ENCODE measurements at places on chromosomes 6 and 20. TPM values are rescaled to one million over a fixed set of nuclear protein-coding genes. Genes with fewer than 3 reads are reported as not detected.

DNA sequence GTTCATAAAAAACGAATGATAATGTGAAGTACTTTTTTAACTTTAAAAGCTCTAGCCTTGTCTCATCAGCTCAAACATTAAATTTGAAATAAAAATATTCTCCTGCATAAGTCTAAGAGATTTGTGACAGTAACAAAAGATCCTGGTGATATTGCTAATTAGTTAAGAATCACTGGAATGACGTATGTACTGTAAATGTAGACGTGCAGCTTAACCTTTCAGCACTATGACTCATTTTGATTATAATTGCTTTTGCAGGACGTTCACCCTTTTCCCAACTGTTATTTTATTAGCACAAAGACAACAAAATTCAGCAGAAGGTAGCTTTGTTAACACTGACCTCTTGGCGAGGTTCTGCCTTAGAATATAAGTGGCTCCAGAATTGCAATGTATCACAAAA is 68.6 kb downstream of the TENT5A start:
- no peaks in the 10 kb centered on the region for H3K27me3 ChIP-seq
- DNase-seq = no peak
- no peaks in the 10 kb centered on the region for H3K36me3 ChIP-seq
- no peak overlapping the region for H3K4me3 ChIP-seq
- H3K4me1 ChIP-seq = peaks cover 5% of the 10 kb centered on the region

DNA sequence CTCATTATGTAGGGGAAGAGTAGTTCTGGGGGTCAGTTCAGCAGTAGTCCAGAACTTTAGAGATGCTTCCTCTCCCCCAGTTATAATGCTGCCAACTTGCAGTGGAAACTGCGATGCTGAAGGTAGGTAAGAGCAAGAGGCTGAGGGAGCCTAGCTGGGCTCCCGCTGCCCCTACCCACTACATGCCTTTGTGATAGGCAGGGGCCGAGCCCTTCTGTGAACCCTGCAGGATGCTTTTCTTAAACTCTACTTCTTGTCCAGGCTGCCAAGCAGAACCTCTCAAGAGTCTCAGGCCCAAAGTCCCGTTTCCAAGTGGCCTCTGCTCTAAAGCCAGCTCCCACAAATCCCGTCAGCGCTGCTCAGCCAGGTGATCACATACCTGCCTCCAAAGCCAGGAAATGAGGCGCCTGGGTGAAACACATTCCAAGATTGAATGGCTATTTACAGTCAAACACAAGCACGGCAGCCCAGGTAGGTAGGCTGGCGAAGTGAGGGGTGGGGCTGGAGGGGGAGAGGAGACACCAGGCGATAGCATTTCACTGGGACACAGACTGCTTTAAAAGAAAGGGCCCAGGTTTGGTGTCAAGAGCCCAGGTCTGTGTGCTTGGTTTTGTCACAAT is 150.7 kb downstream of the CD24 start:
- no peaks in the 10 kb centered on the region for H3K27me3 ChIP-seq
- no peak overlapping the region for H3K4me3 ChIP-seq
- no peak overlapping the region for H3K27ac ChIP-seq
- H3K36me3 ChIP-seq = no peaks in the 10 kb centered on the region

- H3K4me1 ChIP-seq = no peaks in the 10 kb centered on the region
- DNase-seq = no peak
- H3K4me3 ChIP-seq = no peak overlapping the region
- H3K27me3 ChIP-seq = no peaks in the 10 kb centered on the region
Measured at GRCh38 chr6:17165383-17165782, 63.5 kb downstream of the STMND1 start.

DNA sequence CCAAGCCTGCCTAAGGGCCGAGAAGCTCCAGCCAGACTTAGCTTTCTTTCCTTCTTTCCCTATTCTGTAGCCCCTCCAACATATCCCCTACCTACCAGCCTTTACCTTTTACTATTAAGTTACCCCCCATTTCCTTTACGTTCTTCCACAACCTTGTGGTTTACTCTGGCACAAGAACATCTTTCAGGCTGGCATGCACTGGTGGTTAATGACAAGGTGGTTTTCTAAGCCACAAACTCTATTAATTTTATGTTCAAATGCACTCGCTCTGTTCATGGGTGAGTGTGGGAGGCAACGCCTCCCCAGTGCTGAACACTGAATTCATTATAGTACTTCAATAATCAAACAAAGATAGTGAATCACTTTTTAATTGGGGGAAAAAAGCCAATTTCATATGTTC is 64.4 kb downstream of the TRERF1 start:
- H3K27ac ChIP-seq = no peak overlapping the region
- H3K27me3 ChIP-seq = no peaks in the 10 kb centered on the region
- no peak for DNase-seq
- H3K4me3 ChIP-seq = no peak overlapping the region
- H3K4me1 ChIP-seq = peaks cover 12% of the 10 kb centered on the region

- H3K27me3 ChIP-seq = no peaks in the 10 kb centered on the region
- no peak for DNase-seq
- no peaks in the 10 kb centered on the region for H3K4me1 ChIP-seq
- H3K36me3 ChIP-seq = peaks cover 63% of the 10 kb centered on the region
- H3K4me3 ChIP-seq = no peak overlapping the region
Measured at GRCh38 chr6:158622545-158623190, 21.9 kb downstream of the DYNLT1 start.

DNA sequence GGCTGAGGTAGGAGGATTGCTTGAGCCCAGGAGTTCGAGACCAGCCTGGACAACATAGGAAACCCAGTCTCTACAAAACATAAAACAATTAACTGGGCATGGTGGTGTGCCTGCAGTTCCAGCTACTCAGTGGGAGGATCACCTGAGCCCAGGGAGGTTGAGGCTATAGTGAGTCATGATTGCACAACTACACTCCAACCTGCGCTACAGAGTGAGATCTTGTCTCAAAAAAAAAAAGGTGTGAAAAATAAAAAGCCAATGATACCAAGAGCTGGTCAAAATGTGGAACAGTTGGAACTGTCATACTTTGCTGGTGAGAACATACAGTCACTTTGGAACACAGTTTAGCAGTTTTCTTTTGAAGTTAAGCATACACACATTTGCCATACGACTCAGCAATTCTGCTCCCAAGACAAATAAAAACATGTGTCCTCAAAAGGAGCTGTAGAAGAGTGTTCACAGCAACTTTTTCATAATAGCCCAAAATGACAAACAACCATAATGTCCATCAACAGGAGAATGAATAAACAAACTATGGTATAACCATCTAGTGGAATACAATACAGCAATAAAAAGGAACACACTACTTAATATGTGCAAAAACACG is 21.6 kb upstream of the FKBP5 start:
- no peaks in the 10 kb centered on the region for H3K36me3 ChIP-seq
- H3K4me1 ChIP-seq = peaks cover 6% of the 10 kb centered on the region
- no peaks in the 10 kb centered on the region for H3K27me3 ChIP-seq
- H3K27ac ChIP-seq = peak overlapping the region; percentile 10
- H3K4me3 ChIP-seq = no peak overlapping the region

Gene LTB
- total RNA-seq = not detected

DNA sequence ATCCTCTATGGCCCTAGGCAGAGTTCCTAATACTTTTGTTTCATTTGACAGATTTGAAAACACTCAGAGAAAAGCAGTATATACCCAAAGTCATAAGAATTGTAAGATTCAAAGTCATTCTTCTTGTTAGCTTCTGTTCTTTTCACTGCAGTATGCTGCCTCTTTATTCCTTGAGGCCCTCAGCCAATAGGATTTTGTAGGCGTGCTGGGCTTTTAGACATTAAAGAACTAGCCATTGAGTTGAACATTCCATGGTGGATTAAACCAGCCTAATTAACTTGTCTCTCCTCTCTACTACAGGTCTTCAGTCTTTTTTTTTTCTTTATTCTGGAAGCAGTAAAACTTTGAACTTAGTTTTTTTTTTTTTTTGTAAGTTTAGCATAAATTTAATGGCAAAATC is 186.3 kb downstream of the PLCB4 start:
- no peaks in the 10 kb centered on the region for H3K36me3 ChIP-seq
- no peak overlapping the region for H3K27ac ChIP-seq
- no peaks in the 10 kb centered on the region for H3K27me3 ChIP-seq
- no peak for DNase-seq
- H3K4me1 ChIP-seq = no peaks in the 10 kb centered on the region
- H3K4me3 ChIP-seq = no peak overlapping the region

Gene CCDC170
- 0.19 TPM for total RNA-seq

GRCh38 chr6:143746202-143747119 is 68.7 kb downstream of the PHACTR2 start:
- DNase-seq = no peak
- H3K4me3 ChIP-seq = no peak overlapping the region
- H3K36me3 ChIP-seq = no peaks in the 10 kb centered on the region
- H3K27ac ChIP-seq = no peak overlapping the region

DNA sequence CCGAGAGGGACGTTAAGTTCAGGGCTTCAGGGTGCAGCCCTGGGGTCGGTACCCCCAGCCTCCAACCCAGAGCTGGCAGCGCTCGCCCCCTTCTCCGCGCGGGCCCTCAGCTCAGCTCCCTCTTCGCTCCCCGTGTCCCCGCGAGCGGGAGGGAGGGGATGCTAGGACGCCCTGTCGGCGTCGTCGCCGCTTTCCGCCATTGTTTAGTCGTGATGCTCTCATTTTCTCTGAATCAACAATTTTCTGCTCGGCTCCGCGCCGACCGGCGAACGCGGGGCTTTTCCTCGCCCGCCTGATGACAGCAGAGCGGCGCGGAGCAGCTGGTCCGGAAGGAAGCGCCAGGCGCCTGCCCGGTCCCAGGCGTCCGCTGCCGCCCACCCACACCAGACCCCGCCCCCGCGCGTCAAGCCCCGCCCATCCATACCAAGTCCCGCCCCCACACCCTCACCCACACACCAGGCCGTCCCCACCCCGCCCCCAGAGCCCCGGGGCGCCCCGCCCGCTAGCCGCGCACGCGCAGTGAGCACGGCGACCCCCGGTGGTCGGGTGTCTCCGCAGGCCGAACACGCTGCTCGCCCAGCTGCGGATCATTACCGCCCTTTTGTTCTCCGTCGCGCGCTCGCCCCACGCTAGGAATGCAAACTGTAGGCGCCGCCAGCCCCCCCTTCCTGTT is 50.1 kb upstream of the SLC32A1 start:
- H3K27me3 ChIP-seq = peaks cover 65% of the 10 kb centered on the region
- H3K36me3 ChIP-seq = no peaks in the 10 kb centered on the region
- peak overlapping the region; percentile 50 for H3K4me3 ChIP-seq
- peaks cover 13% of the 10 kb centered on the region for H3K4me1 ChIP-seq
- no peak for DNase-seq
- H3K27ac ChIP-seq = no peak overlapping the region

Data from suprapubic skin (tissue), 4 donors.